Activated naive CD8-positive, alpha-beta T cell treated with anti-CD3 and anti-CD28 coated beads, Interleukin-2, amount 50 U/mL, for 16 hours (primary cell): ENCODE measurements at places on chromosomes 7 and 10.

- no peak for DNase-seq
Measured at GRCh38 chr7:43170571-43170970, 58.1 kb downstream of the HECW1 start.

- DNase-seq: no peak
Measured at GRCh38 chr10:88361995-88362807, 220.9 kb downstream of the RNLS start.

DNA sequence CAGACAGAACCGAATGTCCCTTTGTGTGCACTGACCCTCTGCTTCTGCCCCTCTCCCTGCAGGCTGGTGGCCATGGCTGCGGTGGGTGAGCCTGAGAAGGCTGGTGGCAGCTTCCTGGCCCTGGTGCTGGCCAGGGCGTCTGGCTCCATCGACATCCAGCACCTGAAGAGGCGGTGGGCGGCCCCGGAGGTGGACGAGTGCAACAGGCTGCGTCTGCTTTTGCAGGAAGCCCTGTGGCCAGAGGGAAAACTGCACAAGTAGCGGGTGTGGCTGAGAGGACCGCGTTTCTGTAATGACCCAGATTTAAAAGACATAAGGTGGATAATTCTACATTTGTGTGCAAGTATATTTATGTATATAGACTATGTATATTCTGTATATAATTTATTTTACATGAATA, 89.2 kb downstream of the DYNC2I1 start:
- DNase-seq: no peak

DNA sequence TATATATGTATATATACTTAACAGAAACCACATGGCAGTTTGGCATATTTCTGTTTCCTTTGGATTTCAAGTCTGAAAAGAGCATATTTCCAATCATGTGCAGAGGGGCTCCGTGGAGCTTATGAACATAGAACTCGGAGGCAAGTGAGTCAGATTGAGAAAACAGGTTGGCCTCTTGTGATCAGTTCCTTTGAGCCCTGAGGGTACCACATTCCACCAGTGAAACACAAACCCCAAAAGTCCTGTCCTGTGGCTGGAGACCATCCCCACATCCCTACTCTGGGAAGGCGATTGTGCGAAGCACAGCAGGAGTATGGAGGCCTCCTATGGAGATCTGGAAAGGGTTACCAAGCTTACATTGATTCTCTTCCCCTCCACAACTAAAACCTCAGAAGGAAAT, 196.7 kb upstream of the TMEM72 start:
- no peak for DNase-seq

GRCh38 chr10:133162910-133163856, 3.2 kb downstream of the KNDC1 start:
- no peak for DNase-seq

DNA sequence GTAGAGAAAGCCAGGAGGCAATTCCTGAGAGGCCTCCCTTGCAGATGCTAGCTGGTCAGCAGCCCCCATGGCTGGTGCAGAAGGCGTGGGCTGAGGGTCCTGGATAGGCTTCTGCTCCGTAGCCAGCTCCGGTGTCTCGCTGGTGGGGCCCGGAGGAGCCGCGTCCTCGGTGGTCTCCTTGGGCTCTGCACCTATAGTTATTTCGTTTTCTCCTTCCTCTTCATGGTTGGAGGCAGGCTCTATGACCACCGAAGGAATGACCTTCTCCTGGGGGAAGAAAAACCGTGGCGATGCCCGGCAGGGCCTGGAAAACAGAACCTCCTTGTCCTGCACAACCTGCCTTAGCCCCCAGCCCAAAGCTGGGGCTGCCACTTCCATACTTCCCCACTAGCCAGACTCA, 118.3 kb upstream of the TARP start:
- no peak for DNase-seq

DNA sequence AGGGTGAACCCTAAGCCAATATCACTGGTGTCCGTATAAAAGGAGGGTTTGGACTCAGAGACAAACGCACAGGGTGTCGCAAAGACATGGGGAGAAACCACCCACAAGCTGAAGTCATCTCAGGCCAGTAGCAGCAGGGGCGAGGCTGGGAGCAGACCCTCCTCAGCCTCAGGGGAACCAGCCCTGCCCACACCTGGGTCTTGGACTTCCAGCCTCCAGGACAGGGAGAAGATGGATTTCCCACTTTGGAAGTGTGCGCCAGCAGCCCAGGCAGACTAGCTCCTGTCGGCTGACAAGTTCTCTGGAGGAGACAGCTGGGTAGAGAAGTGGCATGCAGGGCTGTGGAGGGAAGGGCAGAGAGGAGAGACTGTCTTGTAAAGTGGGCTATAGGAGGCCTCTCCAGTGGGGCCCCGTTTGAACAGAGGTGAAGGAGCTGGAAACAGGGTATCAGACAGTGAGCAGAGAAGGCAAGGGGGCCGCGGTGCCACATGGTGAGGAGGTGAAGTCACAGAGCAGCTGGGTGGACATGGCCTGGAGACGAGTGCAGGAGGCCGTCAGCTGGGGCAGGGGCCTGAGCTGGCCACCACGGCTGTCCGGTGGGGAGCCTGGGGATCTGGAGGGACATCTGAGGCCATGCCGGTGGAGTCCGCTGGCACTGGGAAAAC, 475.6 kb downstream of the PTPRN2 start:
- DNase-seq: no peak

- no peak for DNase-seq
Measured at GRCh38 chr10:71124921-71125748, 87.2 kb upstream of the UNC5B start.

DNA sequence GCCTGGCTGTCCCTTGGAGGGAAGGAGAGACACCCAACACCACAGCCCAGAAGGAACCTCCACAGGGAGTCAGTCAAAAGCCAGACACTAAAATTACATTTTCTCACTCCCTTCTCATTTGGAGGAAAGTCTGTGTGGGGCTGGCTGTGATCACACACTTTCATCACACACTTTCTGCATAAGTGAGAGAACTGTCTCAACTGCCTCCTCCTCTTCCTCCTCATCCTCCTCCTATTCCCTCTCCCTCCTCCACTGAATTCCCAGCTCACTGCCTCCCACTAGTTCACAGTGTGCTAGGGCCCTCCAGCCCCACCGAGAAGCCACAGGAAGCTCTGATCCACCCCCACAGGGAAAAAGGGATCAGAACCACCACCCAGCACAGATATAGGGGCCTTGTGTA, 91.6 kb downstream of the KCNMA1 start:
- no peak for DNase-seq

GRCh38 chr10:12872577-12872976, 128.9 kb downstream of the CCDC3 start:
- no peak for DNase-seq

- no peak for DNase-seq
Measured at GRCh38 chr10:129759214-129760002, 204.7 kb downstream of the EBF3 start.
